AML-193 (cell line): ENCODE measurements at places on chromosomes 16 and 17.

- no peak for DNase-seq
Observed at GRCh38 chr17:66676421-66676820, 158.5 kb upstream of the CACNG5 start.

DNA sequence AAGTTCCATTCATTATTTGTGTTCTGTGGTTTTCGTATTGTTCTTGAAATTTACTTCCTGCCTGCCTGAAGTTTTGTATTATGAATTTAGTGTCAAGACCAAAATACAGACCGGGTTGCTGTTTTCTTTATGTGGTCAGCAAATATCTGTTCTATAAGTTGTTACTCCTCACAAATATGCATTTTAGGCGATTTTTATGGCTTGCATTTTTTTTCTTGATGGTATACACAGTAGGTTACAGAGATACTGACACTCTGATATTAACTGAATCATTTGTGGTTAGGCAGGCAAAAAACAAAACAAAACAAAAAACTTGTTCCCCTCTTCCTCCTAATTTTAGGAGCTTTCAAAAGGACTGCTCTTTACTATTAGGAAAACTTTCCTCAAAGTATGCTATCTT lies 52.6 kb downstream of the BCAS3 start:
- no peak for DNase-seq

DNA sequence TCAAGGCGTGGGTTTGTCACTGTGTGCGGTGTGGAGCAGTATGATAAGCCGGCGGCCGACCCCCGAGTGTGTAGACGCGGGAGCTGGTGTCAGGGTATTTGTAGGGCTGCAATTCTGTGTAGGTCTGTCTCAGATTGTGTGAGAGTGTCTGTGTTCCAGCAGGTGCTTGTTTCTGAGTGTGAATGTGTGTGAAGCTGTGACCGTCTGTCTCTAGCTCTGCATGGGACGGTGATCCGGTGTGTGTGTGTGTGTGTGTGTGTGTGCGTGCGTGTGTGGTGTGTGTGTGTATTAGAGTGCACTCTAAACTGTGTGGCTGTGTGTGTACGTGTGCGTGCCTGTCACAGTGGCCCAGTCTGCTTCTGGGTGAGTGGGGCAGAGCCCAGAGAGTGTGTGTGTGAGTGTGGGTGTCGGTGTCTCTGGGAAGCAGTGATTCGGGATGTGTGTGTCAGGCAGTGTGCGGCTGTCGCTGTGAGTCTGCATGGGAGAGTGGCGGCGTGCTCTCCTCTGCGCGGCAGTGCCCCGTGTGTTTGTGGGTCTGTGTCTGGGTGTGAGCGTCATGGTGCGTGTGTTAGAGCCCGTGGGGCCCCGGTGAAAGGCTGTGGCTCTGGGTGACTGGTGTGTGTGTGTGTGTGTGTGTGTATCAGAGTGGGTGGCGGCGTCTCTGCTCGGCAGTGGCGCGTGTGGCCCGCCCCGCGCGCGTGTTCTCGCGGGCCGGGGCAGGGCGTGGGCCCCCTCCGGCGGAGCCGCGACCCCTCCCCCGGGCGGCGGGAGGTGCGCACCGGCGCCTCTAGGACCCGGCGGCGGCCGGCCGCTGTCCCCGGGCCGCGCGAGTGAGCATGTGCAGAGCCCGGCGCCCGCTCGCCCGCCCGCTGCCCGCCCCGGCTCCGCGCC lies at the start of gene WSCD1:
Gene WSCD1 (plus strand): TSS at position 841 of the 891 bp plus-strand sequence. CDS start 10,280 bp downstream, outside the sequence.
- no peak for DNase-seq

GRCh38 chr16:10936272-10936984 lies 5.8 kb downstream of the DEXI start:
- DNase-seq = no peak

GRCh38 chr16:88415713-88416323 lies 33.1 kb downstream of the ZNF469 start:
- DNase-seq = no peak

DNA sequence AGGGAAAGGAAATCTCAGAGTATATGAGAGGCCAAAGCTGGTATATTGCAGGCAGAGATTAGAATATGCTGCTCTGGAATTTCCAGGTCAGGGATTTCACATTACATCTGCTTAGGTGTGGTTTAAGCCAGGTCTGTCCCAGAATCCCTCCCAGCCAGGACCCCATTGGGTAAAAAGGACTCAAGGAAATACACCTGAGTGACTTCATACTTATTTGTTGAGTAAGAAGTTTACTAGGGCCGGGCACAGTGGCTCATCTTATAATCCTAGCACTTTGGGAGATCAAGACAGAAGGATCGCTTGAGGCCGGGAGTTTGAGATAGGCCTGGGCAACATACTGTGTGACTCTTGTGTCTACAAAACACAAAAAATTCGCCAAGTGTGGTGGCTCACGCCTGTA lies 7.2 kb downstream of the PIPOX start:
- DNase-seq = no peak

GRCh38 chr17:14590459-14591250 lies 289.8 kb downstream of the HS3ST3B1 start:
- no peak for DNase-seq

- no peak for DNase-seq
Observed at GRCh38 chr17:69858460-69858859, 216.6 kb upstream of the KCNJ16 start.

DNA sequence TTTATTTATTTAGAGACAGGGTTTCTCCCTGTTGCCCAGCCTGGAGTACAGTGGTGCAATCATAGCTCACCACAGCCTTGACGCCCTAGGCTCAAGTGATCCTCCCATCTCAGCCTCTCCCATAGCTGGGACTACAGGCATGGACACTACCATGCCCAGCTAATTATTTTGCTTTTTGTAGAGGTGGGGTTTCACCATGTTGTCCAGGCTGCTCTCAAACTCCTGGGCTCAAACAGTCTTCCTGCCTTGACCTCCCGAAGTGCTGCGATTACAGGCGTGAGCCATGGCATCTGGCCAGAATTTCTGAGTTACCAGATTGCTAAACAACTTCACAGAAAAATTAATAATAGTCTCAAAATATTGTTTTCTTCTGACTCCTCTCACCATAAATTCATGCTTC lies 21.7 kb downstream of the MOSMO start:
- no peak for DNase-seq

DNA sequence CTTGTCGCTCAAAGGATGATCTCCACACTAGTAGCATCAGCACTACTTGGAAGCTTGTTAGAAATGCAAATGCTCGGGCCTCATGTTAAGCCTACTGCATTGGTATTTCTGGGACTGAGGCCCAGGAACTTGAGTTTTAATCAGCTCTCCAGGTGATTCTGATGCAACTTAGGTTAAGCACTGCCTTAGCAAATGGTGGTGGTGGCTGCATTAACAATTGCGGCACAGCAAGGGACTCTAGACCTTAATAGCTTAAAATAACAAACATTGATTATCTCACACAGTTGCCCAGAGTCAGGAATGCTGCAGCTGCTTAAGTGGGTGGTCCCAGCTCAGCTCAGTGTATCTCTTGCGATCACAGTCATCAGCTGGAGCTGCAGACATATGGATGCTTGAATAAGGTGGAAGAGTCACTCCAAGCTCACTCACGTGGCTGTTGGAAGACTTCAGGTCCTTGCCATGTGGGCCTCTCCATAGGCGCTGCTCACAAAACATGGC lies 25.8 kb downstream of the HS3ST3A1 start:
- no peak for DNase-seq

DNA sequence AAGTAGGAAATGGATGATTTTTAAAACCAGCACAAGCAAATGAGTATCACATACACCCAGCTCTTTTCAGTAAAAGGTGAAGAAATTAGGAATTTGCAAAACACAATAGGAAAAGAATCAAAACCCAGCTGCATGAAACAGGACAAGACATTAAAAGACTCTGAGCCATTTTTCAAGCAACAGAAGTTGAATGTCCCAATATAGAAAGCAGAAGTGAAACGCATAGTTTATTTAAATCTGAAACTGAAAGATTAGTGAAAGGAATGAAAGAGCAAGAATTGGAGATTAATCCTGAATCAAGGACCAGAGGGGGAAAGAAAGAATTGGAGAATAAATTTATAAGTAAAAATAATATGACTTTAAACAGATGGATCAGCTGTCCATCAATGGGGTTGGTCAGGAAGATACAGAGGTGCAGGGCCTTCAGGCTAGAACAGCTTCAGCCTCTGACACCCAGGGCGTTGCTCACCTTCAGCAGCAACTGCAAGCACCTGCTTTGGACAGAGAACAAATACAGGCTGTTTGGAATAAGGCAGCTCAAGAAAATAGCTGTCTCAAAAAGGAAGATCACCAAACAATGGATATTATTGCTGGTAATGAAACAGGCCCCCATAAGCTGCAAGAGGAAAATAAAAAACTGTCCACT lies 3.9 kb upstream of the ARHGAP17 start:
- no peak for DNase-seq

DNA sequence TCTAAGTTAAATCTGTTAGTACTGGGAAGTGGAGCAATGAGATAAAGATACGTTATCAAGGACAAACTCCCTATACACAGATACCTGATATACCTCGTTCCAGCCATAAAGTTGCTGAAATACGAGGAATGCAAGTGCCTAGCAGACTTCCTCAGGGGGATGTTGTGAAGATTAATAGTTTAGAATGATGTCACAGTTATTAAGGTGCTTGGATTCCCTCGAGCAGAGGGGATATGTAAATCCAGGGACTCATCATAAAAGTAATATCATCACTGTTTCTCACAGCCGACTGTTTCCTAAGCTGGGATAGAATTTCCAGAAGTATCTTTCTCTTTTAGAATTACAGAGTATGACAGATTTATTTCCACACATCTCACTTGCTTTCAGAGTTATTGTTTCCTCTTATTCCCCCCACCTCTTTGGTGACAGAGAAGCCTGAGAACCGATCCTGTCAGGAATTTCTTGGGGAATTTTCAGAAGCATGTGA lies 28.4 kb upstream of the ZFHX3 start:
- no peak for DNase-seq

- no peak for DNase-seq
Observed at GRCh38 chr17:49870298-49870697, 22.4 kb upstream of the TAC4 start.

- no peak for DNase-seq
Observed at GRCh38 chr16:558298-559020, 1.7 kb upstream of the PRR35 start.

DNA sequence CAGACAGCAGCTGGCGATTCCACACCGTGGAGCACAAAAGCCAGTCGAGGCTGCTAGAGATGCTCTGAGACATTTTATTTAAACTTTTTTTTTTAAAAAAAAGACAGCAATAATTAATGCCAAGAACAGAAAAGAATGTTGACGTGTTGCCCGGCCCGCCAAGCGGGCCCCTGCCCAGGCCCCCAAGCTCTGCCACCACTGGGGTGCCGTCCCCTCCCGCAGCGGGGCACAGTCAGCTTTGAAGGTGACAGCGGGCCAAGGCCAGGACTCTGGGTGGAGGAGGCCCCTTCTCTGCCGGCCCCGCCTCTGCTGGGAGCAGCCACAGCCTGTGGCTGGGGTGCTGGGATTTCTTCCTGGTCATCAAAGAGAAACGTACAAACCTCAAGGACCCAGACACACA lies 9.8 kb downstream of the RNF166 start:
- no peak for DNase-seq

DNA sequence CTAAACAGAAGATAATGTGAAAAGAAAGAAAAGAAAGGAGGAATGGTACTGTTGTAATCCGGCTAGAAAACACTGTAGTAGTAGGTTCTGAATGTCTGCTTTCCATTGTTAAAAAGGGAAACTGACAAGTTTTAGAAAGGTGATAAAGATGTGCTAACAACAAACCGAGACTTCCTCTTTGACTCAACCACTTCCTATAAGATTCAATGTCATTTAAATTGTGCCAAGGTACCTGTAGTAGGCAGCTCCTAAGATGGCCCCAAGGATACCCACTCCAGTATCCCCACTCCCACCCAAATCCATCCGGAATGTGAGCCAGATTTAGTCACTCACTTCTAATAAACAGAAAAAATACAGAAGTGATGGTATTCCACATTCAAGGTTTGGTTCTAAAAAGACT lies 31.2 kb downstream of the XYLT1 start:
- DNase-seq = no peak

DNA sequence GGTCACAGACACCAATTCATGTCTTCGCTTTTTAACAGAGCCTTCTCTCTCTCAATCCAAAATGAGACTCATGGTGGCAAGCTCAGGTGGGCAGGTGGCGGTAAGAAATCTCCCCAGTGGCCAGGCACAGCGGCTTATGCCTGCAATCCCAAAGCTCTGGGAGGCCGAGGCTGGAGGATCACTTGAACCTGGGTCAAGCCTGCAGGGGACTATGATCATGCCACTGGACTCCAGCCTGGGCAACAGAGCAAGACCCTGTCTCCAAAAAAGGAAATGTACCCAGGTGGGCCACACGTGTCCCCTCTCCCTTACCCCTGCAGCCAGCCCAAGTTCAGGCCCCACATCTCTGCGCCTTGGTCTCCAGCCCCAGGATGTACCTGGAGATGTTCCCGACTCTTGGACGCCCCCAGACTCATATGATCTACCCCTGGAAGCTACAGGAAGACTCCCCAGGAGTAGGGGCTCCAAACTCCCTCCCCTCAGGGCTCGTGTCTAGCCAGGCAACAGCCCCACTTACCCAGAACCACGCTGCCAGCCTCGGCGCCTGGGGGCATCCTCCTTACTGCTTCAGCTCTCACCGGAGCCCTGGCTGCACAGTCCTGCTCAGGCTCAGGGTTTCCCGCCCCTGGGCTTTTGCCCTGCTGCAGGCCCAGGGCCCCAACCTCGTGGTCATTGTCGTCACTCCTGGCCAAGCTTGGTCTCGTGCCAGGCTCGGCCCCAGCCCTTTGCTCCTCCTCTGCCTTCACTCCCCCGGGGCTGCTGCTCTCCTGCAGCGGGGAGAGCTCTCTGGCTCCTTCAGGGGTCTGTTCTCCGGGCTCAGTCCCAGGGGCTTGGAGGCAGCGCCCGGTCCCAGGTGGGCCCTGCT lies 16.2 kb downstream of the MYLK3 start:
- DNase-seq = no peak

DNA sequence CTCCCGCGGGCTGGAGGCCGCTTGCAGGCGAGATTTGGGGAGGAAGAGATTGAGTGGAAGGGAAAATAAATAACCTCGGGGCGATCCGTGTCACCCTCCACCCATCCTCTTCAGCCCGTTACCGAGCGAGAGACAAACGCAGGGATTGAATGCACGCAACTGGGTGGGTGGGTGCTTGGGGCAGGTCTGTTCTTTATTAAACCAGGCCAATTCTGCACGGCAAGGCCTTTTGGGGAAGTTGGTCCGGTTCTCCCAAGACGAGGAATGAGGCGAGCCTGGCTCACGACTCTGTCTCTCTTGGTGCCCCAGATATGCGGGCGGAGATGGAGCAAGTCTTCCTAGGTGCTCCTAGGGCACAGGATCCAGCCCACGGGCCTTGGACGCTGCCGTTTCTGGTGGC lies 396 bp upstream of the HOXB7 start:
- no peak for DNase-seq
